ENCODE measurements at places on chromosomes 1 and 21. TPM values are rescaled to one million over a fixed set of nuclear protein-coding genes. Genes with fewer than 3 reads are reported as not detected.

- DNase-seq = no peak
These were observed 648 bp downstream of the ATP5PF start for GRCh38 chr21:25733859-25734653.

GRCh38 chr1:81804312-81804711 is 3.6 kb downstream of the ADGRL2 start:
- no peak for DNase-seq

- DNase-seq = no peak
These were observed 13.3 kb upstream of the TTC39A start for GRCh38 chr1:51343624-51344023.

DNA sequence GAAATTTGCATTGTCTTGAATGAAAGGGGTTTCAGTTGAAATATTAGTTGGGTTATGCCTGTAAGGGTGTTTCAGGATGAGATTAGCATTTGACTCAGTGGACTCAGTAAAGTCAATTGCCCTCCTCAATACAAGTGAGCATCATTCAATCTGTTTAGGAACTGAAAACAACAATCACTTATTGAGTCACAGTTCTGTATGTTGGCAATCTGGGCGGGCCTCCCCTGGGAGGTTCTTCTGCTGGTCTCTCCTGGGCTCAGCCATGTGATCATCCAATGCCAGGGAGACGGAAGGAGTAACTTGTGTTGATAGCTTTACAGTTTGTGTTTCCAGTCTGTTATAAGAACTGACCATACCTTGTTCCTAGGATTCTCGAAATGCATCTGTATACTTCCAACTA is 262.9 kb upstream of the RUNX1 start:
- DNase-seq = no peak

- no peak for DNase-seq
These were observed 13.5 kb downstream of the RUNX1 start for GRCh38 chr21:35035581-35035980.

GRCh38 chr1:83098131-83098530 is 900.8 kb downstream of the TTLL7 start:
- DNase-seq = no peak

The NUDT4B gene
- 8.8 TPM for total RNA-seq

The FCRL5 gene
- total RNA-seq = not detected

The OR2T33 gene
- total RNA-seq = not detected
